ENCODE measurements at places on chromosomes 13 and 19. TPM values are rescaled to one million over a fixed set of nuclear protein-coding genes. Genes with fewer than 3 reads are reported as not detected.

GRCh38 chr13:111243981-111244380 is 76.5 kb upstream of the TEX29 start:
- peaks cover 10% of the 10 kb centered on the region for H3K36me3 ChIP-seq
- H3K4me3 ChIP-seq: no peak overlapping the region
- H3K4me1 ChIP-seq: no peaks in the 10 kb centered on the region
- H3K27me3 ChIP-seq: no peaks in the 10 kb centered on the region
- H3K27ac ChIP-seq: no peak overlapping the region

The KIRREL2 gene
- total RNA-seq: 1.3 TPM

The BTBD2 gene
- total RNA-seq: 112 TPM

- H3K36me3 ChIP-seq: no peaks in the 10 kb centered on the region
- peaks cover 29% of the 10 kb centered on the region for H3K4me1 ChIP-seq
- no peak for DNase-seq
Measured at GRCh38 chr13:109859898-109860297, 73.5 kb upstream of the IRS2 start.

GRCh38 chr13:112131081-112131712 is 64.2 kb downstream of the SOX1 start:
- DNase-seq: no peak
- H3K4me3 ChIP-seq: no peak overlapping the region
- no peak overlapping the region for H3K27ac ChIP-seq

- H3K27ac ChIP-seq: peak overlapping the region; percentile 58
- no peak for DNase-seq
- no peaks in the 10 kb centered on the region for H3K36me3 ChIP-seq
- H3K4me1 ChIP-seq: peaks cover 15% of the 10 kb centered on the region
- H3K4me3 ChIP-seq: peak overlapping the region; percentile 80
Measured at GRCh38 chr13:100675661-100676129, 1.1 kb upstream of the TMTC4 start.

The FDX2 gene
- 21.0 TPM for total RNA-seq

The CYP2A6 gene
- 0.57 TPM for total RNA-seq

- DNase-seq: no peak
- no peak overlapping the region for H3K27ac ChIP-seq
- H3K4me3 ChIP-seq: no peak overlapping the region
- H3K27me3 ChIP-seq: no peaks in the 10 kb centered on the region
Measured at GRCh38 chr13:36973621-36974295, 25.4 kb downstream of the ALG5 start.

GRCh38 chr19:41479757-41480191 is 36.8 kb downstream of the ERICH4 start:
- H3K4me3 ChIP-seq: no peak overlapping the region
- no peak overlapping the region for H3K27ac ChIP-seq
- DNase-seq: no peak
- peaks cover 80% of the 10 kb centered on the region for H3K27me3 ChIP-seq
- H3K4me1 ChIP-seq: no peaks in the 10 kb centered on the region
- no peaks in the 10 kb centered on the region for H3K36me3 ChIP-seq

- peak overlapping the region; percentile 100 for H3K27ac ChIP-seq
- H3K4me1 ChIP-seq: peaks cover 55% of the 10 kb centered on the region
- H3K27me3 ChIP-seq: no peaks in the 10 kb centered on the region
- DNase-seq: no peak
Measured at GRCh38 chr13:110912651-110913051, 2.2 kb downstream of the ANKRD10 start.

GRCh38 chr19:31204115-31204514 is 145.1 kb downstream of the TSHZ3 start:
- no peak overlapping the region for H3K4me3 ChIP-seq
- no peak overlapping the region for H3K27ac ChIP-seq
- no peaks in the 10 kb centered on the region for H3K4me1 ChIP-seq
- H3K36me3 ChIP-seq: no peaks in the 10 kb centered on the region

DNA sequence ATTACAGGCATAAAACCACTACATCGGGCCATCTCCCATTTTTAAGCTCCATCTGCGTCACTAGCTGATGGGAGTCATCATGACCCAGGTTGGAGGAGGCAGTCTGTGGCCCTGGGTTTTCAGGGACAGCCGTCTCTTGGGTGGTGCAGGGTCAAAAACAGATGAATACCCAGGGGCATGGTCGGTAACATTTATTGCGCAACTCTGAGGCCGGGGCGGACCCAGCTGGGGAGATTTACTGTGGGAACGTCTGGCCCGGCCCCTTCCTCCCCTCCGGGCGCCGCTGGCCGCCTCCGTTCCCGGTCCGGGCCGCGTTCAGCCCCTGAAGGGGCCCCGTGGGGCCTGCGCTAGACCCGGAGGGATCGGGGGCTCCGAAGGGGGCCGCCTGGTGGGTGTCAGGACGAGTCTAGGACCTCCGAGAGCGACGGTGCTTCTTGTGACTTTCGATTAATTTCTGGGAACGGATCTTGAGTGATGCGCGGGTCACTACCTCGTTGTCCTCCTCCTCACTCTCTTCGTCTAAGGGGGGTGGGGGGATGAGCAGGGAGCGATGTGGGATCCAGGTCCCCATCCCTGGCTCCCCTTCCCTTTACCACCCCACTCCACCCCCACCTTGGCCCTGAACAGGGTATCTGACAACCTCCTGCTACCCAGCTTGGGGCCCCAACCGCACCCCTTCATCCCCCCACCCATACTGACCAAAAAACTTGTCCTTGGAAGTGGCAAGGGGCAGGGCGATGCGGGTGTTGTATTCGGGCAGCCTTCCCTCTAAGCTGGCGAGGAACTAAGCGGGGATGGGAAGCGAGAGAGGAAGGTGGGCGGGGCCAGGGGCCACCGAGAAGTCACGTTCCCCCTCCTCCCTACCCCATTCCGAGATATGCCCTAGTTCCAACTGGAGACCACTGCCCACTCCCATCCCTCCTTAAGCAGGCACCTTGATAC is 1.6 kb upstream of the RGL3 start:
- H3K27ac ChIP-seq: no peak overlapping the region
- DNase-seq: no peak
- 0 out of 2 replicates have a peak, but pooled peaks cover 1% of the 10 kb centered on the region for H3K36me3 ChIP-seq
- H3K27me3 ChIP-seq: no peaks in the 10 kb centered on the region

The LAIR1 gene
- 0.89 TPM for total RNA-seq

- no peak overlapping the region for H3K4me3 ChIP-seq
- no peak for DNase-seq
- H3K27ac ChIP-seq: no peak overlapping the region
- H3K36me3 ChIP-seq: no peaks in the 10 kb centered on the region
- no peaks in the 10 kb centered on the region for H3K4me1 ChIP-seq
- H3K27me3 ChIP-seq: 0 out of 2 replicates have a peak, but pooled peaks cover 7% of the 10 kb centered on the region
Measured at GRCh38 chr13:42638886-42639285, 64.9 kb downstream of the TNFSF11 start.

DNA sequence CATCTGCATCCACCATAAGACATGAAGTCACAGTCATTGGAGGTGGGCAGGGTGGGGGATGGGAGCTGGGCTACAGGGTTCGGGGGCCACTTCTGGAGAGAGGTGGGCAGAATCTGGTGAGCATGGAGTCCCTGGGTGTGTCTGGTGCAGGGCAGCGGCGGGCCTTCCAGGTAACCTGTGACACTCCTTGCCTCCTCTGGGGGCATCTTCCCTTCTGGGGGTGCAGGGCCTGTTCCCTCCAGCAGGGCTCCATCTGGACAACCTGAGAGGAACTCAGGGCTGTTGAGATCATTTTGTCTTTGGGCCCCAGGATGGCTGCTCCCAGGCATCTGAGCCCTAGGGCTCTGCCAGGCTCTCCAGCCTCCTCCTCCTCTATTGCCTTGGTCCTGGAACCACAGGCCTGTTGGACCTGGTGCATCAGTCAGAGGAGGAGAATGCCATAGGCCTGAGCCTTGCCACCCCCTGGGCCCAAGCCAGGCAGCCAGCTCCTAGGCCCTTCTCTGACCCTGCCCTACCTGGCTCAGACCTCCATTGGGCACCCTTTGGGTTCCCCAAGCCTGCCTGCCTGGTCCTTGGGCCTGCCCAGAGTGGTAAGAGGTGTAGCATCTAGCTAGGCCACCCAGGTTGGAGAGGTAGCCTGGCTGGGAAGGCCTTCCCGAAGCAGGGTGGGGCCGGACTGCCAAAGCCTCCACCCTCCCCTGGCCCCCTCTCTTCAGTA is 13.4 kb downstream of the LYL1 start:
- peaks cover 9% of the 10 kb centered on the region for H3K4me1 ChIP-seq
- no peak overlapping the region for H3K27ac ChIP-seq
- no peaks in the 10 kb centered on the region for H3K27me3 ChIP-seq
- no peak overlapping the region for H3K4me3 ChIP-seq
- no peak for DNase-seq
- H3K36me3 ChIP-seq: no peaks in the 10 kb centered on the region

The KLK3 gene
- total RNA-seq: not detected

DNA sequence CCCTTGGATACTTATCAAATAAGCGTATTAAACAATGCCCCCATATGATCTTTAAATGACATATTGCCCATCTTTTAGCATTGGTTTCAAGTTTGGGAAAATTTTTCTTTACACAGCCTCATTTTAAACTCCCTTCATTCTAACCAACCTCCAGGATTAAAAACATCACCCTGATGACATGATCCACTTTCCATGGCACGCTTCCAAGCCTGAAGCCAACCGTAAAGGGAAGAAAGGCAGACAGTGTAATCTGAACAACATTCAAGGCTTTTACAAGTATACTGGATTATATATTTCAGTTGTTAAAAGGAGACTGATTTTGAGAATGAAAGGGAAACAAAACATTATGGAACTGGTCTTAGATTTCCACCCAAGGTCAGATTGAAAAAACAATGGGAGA is 1721.9 kb downstream of the OLFM4 start:
- no peak overlapping the region for H3K27ac ChIP-seq
- no peak for DNase-seq
- no peaks in the 10 kb centered on the region for H3K36me3 ChIP-seq
- no peak overlapping the region for H3K4me3 ChIP-seq
- no peaks in the 10 kb centered on the region for H3K27me3 ChIP-seq
- H3K4me1 ChIP-seq: no peaks in the 10 kb centered on the region

The DNMT1 gene
- total RNA-seq: 235 TPM

- H3K27ac ChIP-seq: peak overlapping the region; percentile 93
- H3K27me3 ChIP-seq: no peaks in the 10 kb centered on the region
- H3K4me3 ChIP-seq: peak overlapping the region; percentile 38
- peak; percentile 56 for DNase-seq
- H3K36me3 ChIP-seq: no peaks in the 10 kb centered on the region
- peaks cover 70% of the 10 kb centered on the region for H3K4me1 ChIP-seq
Measured at GRCh38 chr19:10748927-10749434, 31.1 kb downstream of the DNM2 start.
